Putamen (tissue), 1 donor: ENCODE measurements at places on chromosomes 11 and 22.

DNA sequence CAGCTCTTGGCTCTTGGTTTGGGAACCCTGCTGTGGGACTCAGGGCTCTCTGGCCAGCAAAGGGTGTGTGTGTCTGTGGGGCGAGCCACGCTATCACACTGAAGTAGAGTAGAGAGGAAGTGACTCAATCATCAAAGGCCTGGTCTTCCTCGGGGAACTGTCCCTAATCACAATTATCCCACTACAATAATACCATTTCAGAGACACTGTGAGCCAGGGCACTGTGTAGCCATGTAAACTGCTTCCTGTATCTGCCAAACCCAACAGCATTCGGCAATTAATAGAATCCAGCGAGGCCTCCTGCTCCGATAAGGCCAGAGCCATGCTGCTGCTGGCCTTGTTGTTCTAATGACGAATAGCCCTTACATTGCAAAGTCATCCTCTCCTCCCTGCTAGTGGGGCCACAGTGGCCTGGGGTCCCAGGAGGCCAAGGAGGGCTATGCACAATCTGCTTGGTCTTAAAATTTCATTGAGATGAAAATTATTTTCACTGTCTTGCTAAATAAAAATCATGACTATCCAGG, 49.8 kb upstream of the LMO2 start:
- no peak for DNase-seq

GRCh38 chr22:29946220-29946619, 63.2 kb downstream of the MTMR3 start:
- no peak for DNase-seq

GRCh38 chr11:109165035-109165434, 257.0 kb upstream of the C11orf87 start:
- DNase-seq, result no peak

- DNase-seq, result no peak
Measured at GRCh38 chr11:65899356-65900124, 648 bp downstream of the FOSL1 start.

DNA sequence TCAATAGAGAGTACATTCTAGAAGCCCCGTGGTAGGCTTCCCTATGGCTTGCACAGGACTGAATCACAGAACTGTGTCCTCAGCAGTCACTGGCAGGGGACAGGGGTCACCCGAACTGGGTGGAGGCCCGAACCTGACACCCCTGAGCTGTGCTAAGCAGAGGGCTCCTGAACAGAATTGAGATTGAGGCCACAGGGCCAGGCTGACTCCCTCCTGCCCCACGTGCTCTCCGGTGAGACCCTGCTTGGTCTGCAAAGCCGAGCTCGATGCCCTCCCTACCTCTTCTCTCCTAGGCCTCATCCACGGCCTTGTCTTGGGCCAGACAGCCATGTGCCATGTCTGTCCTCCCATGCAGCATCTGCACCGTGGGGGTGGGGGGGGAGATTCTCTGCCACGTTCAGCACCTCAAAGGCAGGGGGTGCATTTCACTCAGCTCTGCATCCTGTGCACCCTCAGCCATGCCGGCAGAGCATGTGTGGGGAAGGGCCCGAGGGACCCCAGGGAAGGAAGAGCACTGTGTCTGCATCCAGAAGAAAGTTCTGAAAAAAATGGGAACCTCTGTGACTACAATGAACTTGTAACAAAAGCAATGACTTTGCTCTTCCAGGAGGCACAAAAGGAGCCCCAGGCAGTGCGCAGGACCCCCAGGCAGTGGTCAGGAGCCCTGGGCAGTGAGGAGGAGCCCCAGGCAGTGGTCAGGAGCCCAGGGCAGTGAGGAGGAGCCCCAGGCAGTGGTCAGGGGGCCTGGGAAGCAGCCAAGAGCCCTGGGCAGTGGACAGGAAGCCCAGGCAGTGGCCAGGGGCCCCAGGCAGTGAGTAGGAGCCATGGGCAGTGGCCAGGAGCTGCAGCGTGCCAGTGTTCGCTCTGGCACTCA, 76.7 kb upstream of the SEPTIN5 start:
- no peak for DNase-seq
